ENCODE measurements at places on chromosomes 6 and 20.

DNA sequence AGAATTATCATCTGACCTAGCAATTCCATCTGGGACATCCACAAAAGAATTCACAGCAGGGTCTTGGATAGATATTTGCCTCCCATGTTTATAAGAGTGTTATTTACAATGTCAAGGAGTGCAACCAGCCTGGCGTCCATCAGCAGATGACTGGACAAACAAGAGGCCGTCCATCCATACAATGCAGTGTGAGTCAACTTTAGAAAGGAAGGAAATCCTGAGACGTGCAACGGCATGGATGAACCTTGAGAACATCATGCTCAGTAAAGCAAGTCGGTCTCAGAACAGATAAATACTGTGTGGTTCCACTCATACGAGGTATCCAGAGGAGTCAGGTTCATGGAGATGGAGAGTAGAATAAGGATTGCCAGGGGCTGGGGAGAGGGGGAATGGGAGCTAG lies 46.4 kb downstream of the FOXF2 start:
- no peak for DNase-seq

DNA sequence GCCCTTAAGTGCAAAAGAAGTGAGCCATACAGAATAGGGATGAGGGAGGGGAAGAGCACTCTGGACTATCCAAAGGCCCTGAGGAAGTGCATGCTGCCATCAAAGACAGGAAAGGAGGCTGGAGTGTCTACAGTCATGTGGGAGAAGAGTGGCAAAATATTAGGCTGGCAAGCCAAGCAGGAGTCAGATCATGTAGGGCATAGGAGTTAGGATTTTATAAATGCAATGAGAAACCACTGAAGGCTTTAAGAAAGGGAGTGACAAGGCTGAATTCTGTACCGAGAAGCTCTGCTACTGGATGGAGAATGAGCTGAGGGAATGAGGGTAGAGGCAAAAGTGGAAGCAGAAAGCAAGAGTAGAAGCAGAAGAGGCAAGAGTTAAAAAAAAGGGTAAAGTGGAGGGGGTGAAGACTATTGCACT lies 2.3 kb downstream of the ZSCAN31 start:
- DNase-seq: no peak

GRCh38 chr6:22062807-22063408 lies 233.9 kb downstream of the PRL start:
- DNase-seq: no peak

GRCh38 chr6:11514672-11515071 lies 22.9 kb upstream of the TMEM170B start:
- DNase-seq: no peak

- DNase-seq: no peak
These were observed 173.9 kb upstream of the PMEPA1 start for GRCh38 chr20:57883761-57884160.

DNA sequence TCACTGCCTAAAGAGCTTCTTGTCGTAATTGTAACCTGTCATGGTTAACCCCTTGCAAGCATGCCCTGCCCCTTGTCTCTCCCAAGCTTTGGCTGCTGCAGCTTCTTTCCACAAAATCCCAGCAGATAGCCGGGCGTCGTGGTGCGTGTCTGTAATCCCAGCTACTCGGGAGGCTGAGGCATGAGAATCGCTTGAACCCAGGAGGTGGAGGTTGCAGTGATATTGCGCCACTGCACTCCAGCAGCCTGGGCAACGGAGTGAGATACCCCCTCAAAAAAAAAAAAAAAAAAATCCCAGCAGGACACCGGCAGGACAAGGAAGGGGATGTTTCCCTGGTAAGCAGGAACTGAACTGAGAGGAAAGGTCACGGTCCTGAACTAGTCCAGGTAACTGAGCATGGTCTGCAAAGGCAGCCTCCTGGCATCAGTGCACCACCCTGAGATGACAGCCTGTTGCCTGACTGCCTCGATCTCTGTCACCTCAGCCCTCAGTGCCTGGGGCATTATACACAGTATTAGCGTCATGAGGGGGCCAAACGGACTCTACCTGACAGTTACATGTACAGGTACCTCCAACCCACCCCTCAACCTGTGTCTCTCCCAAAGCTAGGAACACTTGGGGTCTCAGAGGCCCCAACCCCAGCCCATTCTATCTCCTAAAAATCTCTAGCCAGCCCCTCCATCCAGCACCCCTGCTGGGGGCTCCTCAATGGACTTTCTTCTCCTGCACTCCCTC lies 1.8 kb downstream of the LZTS3 start:
- DNase-seq: no peak

- DNase-seq: peak; percentile 36
These were observed 17.0 kb upstream of the CPNE5 start for GRCh38 chr6:36856277-36856676.

GRCh38 chr6:146957181-146958093 lies 246.8 kb upstream of the STXBP5 start:
- no peak for DNase-seq

- DNase-seq: no peak
These were observed 152.1 kb downstream of the SAMD5 start for GRCh38 chr6:147660334-147661311.

Data from hematopoietic multipotent progenitor cell treated with erythropoietin and hydrocortisone succinate and interleukin-3 and kit ligand, for 15 days (in vitro differentiated cells).